ENCODE measurements at places on chromosomes 4 and X.

DNA sequence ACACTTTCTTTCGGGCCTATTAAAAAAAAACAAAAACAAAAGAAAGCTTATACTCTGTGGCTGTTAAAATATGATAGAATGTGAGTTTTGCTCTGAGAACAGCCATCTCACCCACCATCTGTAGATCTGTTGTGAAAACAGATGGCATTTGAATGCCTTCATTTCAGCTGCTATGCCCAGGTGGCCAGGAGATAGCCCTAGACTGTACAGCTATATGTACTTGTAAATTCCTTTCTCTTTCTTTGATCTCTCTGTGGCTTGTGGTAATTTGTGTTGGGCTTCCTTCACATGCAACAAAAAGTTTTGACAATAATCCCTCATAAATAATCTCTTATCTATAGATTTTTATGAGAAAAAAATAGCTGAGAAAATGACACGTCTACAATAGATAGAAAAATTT is 38.1 kb downstream of the PNPLA4 start:
- DNase-seq, result no peak

DNA sequence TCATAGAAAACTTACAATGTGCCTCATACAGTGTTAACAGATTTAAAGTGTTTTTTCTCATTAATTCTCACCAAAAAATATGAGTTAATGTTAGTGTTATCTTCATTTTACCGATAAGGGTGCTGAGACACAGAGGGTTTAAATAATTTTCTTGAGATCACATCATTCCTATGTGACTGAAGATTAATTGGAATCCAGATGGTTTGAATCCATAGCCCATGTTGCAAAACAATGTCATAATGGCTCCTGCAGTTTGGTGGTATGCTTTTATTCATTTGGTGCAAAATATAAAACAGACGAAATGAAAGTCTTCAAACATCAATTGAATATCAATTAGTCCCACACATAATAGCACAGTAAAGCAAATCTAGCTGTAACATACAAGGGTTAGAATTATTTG is 512.2 kb downstream of the FSTL5 start:
- DNase-seq, result no peak

- no peak for DNase-seq
Observed at GRCh38 chrX:51894697-51895336, 1.4 kb downstream of the MAGED1 start.

- DNase-seq, result no peak
Observed at GRCh38 chrX:14964500-14964899, 91.3 kb downstream of the MOSPD2 start.

DNA sequence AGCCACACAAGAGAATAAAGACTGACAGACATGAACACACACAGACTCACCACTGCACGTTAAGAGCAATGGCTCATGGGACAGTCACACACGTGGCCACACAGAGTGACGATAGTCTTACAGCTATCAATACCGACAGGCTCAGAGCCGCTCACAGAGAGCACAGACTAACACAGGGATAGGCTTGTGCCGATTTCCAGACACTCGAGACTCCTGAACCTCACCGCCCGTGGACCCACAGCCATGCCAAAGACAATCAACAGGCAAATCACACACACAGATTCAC is 716 bp upstream of the SLC38A5 start:
- no peak for DNase-seq

GRCh38 chr4:56757261-56757746 is 64.2 kb downstream of the SPINK2 start:
- DNase-seq, result peak; percentile 13

Measured in stimulated activated CD4-positive, alpha-beta T cell treated with anti-CD3 and anti-CD28 coated beads, Interleukin-1b, Interleukin-23, amount 100 ng/mL, for 48 hours (primary cell).